ENCODE measurements at places on chromosomes 7 and 10.
A peak's percentile ranks its signal among the peaks of the same experiment; 100 is the strongest.

DNA sequence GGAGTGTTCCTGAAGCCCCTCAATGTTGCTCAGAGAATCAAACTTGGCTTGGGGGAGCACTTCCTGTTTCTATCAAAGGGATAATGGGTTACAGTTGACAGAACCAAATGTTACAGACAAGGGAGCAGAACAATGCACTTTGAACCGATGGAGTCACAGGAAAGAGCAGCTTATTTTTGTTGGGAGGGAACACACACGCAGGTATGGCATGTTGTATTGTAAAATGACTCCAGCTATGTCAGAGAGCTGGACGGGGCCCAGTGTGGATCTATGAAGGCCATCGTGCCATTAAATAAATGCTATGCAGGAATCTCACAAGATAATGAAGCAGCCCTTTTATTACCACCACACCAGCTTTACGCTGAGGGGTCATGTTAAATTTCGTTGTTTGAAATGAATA is 35.1 kb downstream of the RHOBTB1 start:
- DNase-seq = no peak

- DNase-seq = no peak
These were observed 36.0 kb upstream of the DLD start for GRCh38 chr7:107854989-107855388.

DNA sequence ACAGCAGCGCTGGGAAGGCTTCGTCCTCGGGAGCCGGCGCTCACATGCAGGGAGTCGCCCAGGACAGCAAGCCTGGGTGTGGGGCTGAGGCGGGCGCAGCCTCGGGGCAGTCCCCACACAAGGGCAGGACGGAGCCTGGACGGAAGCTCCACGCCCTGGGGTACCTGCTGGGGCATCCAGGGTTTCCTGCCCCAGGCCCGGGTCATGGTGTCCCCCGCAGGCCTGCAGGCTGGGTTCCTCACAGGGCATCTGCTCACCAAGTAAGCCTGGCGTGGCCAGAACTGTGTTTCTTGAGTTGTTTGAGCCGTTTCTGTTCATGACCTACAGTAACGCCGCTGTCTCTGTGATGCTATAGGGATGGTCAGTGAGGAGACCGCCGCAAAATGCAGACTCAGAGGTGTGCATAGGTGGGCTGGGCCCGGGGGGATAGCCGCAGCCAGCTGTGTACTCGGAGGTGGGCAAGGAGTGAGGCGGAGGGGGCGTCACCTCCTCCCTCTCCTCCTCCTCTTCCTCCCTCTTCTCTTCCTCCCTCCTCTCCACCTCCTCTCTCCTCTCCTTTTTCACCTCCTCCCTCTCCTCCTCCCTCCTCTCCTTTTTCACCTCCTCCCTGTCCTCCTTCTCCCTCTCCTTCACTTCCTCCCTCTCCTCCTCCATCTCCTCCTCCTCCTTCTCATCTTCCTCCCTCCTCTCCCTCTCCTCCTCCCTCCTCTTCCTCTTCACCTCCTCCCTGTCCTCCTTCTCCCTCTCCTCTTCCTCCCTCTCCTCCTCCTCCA is 438.9 kb downstream of the DNAJB6 start:
- no peak for DNase-seq

DNA sequence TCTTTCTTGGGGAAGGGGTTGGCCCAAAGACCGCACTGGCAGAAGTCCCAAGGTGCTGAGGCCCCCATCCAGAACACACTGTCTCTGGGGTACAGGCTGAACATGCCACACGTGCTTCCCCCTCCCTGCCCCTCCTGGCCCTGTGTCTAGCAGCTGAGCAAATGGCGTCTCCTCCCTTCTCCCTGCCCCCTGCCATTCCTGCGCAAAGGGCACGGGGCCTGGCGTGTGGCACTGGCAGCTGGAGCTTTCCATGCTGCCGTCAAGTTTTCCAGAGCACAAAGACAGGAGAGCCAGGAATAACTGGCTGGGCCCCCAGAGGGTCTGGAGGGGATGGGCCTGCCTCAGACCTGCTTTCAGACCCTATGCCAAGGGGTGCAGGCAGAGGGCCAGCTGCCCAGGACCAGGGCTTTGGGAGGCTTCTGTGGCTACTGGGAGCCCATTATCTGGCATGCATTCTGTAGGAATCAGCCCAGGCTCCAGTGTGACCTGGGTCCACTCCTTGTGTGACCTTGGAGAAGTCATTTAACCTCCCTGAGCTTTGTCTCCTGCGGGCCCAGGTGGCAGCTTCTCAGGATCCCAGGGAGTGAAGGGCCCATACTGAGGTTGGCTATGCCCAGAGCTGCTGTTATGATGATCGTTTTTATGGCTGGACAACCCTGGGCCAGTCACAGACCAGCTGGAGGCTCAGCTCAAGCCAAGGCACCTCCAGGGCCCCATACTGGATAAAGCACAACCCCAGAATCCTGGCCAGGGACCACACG is 710 bp upstream of the LDB3 start:
- no peak for DNase-seq

DNA sequence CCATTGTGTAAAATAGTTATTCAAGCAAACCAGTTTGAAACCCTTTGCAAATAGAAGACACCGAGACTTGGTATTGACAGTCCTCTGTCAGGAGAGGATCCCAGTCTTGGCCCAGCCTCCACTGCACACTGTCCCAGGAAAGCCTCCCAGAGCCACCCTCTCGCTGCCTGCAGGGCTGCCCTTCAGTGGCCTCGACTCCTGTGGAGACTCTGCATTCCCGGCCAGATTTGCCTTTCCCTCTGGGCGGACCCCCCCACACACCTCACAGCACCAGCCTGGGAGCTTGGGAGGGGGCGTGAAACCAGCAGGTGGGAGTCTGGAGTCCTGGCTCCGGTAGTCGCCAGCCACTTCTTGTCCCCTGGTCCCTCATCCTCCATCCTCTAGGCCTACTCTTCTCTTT is 48.7 kb downstream of the GRK5 start:
- DNase-seq = no peak

DNA sequence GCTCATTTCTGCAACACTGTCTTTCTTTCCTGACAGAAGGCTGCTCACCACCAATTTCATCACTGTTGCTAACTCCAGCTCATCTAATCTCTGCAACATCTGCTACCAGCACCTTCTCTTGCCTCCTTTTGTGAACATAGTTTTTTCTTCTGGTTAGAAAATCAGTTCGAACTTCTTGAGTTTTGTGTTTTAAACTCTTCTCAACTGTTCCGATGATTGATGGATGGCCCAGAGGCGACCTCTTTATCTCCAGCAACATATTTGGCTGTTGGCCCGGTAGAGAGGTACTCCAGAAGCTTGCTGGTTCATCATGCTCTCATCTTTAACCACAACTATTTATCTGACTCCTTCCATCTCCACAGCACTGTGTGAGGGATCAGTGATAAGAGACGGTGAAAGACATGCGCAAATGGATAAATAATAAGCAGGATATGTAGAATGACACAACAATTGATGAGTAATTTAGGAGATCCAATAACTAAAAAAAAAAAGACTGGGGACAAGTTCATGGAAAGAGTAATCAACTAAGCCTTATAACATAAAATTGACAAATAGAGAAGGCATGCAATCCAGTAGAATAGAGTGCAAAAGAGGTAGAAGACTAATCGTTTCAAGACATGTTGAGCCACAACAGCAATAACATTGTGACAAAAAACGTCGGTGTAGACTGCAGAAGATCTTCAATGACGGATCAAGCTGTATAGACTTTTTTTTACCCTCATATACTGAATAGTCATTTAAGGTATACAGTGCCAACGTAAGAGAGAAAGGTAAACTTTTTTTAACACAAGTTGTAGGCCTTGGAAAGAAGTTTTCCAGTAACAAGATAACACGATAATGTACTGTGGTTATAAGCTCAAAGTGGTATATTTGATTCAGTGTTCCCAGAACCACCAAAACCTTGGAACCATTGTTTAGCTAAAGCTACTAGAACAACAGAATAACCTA is 152.2 kb downstream of the CRPPA start:
- DNase-seq = no peak

GRCh38 chr7:69367780-69368179 is 230.5 kb upstream of the AUTS2 start:
- no peak for DNase-seq

GRCh38 chr7:78055001-78055573 is 256.5 kb downstream of the PHTF2 start:
- DNase-seq = no peak

- peak; percentile 58 for DNase-seq
These were observed 86.0 kb upstream of the KCTD7 start for GRCh38 chr7:66542528-66543269.
